ENCODE measurements at places on chromosomes 12 and 14. TPM values are rescaled to one million over a fixed set of nuclear protein-coding genes. Genes with fewer than 3 reads are reported as not detected.

GRCh38 chr14:97824218-97824617, 1027.0 kb downstream of the VRK1 start:
- DNase-seq = no peak

The G2E3 gene
- total RNA-seq = 9.5 TPM

The SMCO3 gene
- not detected for total RNA-seq

DNA sequence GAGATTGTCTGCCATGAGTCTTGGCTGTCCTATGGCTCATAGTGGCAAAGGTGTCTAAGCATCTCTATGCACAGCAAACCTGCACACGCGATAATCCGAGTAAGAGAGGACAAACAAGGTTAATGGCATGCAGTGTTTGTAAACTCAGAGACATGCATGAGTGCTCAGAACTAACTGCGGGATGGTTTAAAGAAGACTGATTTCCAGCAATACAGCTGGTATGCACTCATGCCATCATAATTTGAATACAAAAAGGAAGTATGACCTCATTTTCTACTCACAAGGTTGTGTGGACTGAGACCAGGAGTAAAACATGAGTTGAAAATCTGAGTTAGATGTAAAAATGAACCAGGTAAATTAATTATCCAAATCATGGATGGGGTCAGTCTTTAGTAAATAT, 16.6 kb upstream of the TCP11L2 start:
- DNase-seq = no peak

DNA sequence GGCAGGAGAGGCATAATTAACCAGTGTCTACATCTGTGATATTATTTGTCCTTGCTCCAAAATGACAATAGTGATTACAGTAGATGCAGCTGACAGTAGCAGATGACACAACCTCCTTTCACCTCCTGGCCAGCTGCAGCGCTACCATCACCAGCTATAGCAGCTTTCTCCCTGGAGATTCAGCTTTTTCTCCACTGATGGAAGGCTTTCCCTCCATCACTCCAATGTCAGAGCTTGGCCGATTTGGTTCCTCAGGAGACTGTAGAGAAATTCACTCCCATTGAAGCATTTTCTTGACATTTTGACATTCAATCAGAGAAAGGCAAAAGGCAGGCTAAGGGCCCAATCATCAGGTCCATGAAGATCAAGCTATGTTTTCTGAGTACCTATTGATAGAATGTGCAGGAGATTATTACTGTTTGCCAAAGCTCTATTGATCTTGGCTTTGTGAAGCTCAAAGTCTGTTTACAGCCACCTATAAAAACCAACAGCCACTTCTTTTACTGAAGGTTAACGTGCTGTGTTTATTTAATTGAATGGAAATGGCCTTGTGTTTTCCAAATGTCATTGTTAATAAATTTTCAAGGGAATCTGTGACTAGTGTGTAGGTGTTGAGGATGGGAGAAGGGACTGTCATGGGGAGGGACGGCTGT, 785.1 kb downstream of the DIO2 start:
- DNase-seq = no peak

DNA sequence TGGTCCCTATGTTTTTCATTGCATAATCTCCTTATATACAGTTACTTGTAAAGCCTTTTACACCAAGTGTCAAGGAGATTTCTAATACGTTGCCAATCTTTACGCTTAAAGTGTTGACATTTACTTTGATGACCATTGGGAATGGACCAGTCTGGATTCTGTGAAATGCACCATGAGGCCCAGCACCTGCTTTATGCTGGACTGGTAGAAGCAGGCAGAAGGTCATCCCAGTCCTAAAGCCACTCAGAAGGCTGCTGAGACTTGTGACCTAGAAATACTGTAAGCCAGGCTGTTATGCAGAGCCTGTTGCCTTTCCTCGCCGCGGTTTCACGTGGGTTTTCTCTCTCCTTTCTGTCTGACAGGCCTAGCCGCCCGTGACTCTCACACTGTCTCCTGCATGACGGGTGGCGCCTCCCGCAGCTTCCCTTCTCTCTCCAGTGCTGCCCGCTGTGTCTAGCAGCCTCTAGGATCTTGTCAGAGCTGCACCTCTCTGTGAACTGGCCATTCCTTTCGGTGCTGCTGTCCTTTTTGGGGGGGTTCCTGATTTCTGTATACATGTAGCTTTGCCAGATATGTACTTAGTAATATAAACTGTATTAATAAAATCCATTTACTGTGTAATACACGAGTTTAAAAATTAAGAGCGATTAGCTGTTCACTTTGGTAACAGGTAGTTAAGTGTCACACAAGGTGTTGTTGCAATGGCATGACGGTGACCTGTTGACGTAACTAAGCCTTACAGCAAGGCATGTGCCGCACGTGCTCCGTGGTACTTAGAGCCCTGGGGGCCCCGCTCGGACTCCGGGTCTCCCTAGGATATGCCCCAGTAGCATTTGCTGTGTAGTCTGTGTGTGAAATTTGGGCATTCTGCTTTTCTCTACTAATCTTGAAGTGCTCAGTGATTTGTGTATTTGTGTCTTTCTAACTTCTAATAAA, 29.7 kb downstream of the XRCC3 start:
- no peak for DNase-seq

The RABGGTA gene
- total RNA-seq = 21.6 TPM

DNA sequence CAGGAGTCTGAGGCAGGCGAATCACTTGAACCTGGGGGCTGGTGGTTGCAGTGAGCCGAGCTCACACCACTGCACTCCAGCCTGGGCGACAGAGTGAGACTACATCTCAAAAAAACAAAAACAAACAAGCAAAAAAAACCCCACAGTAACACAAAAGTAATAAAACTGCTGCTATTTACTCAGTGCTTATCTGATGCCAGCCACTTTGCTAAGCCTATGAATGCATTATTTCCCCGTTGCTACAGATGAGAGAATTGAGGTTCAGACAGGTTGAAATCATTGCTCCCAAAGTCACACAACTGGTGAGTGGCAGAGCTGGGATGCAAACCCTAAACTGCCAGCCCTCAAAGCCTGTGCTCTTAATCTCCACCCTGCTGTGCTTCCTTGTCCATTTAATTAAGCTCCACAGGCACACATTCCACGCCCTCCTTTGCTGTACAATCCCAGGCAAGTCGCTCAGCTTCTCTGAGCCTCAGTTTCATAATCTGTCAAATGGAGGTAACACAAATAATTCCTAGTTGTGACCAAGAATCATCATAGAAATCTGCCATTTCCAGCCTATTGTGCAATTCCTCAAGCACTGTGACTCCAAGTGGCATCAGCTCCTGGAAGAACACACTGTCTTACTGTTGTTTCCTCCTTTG, 5.7 kb upstream of the OAS3 start:
- DNase-seq = no peak

DNA sequence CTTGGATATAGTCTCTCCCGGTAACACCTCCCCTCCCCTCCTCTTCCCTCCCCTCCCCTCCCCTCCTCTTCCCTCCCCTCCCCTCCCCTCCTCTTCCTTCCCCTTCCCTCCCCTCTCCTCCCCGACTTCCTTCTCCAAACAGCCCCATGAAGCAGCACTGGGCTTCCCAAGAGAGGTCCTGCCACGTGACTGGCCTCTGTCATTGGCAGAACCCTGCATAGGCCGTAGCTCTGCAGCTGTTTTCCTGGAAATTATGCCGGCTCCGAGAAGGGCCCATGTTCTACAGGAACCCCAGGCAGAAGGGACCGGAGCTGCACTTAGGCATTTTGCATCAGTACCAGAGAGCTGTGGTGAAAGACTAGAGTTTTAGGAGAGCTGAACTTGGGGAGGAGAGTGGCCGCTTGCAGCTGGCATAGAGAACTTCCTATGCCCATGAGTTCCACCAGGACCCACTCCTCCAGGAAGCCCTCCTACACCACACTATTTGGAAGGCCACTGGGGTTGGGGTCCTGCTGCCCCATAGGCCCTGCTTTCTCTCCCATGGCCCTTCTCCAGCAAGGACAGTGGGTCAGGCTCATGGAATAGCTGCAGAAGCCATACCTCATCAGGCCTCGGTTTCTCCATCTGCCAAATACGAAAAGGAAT, 5.1 kb upstream of the TNFAIP2 start:
- peak; percentile 95 for DNase-seq

The PYM1 gene
- total RNA-seq = 29.5 TPM

GRCh38 chr14:49594347-49595091, 4.2 kb upstream of the LRR1 start:
- no peak for DNase-seq

The CELA1 gene
- not detected for total RNA-seq

The GRIP1 gene
- total RNA-seq = 12.5 TPM

- DNase-seq = peak; percentile 98
Observed at GRCh38 chr14:96104469-96105057, 65.4 kb downstream of the C14orf132 start.

- no peak for DNase-seq
Observed at GRCh38 chr14:102231476-102232347, 73.3 kb downstream of the MOK start.

DNA sequence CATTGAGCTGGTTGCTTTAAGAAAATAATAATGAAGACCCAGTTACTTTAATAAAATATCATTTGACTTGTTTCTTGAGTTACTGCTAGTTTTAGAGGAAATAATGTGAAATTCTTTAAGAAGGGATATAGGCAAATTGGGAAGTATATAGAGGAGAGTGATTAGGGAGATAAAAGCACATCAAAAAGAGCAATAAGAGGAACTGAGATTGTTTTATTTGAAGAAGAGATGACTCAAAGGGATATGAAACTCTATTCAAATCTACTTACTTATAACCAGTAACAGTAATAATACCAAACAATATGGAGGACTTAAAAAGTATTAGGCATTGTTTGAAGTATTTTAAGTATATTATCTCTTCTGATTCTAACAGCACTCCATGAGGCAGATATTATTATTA, 37.1 kb downstream of the LRRK2 start:
- no peak for DNase-seq

The SERPINA12 gene
- not detected for total RNA-seq

The ACOT4 gene
- total RNA-seq = 0.57 TPM

GRCh38 chr12:116266631-116267349, 10.7 kb downstream of the MED13L start:
- no peak for DNase-seq

GRCh38 chr12:99916555-99916954, 68.2 kb downstream of the ANKS1B start:
- no peak for DNase-seq

DNA sequence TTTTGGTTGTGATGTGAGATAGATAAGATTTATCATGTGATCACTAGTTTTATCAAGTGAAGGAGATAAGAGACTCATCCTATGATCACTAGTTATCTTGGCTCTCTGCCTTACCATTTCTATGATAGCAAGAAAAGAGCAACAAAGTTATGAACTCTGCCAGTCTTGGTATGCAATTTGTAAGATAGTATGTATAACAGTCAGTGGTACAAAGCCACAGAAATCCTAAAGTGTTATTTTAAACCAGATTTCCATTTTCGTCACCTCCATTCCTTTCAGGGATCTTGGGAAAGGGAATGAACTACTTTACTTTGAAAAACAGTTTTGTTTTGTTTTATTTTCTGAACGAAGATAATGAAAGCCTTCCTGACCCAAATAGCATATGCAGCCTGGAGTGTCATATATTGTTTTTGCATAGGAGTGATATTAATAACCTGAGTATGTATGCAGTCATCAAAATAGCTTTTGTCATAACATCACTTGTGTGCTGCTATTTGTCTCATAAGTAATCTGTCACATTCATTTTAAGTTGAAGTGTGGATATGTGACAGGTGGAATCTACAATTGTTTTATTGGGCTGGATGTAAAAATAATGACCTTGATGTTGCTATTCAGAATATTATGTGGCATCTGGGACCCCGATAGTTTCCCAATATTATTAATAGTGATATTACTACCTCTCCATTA, 35.0 kb downstream of the FLRT2 start:
- DNase-seq = no peak

The CCDC196 gene
- total RNA-seq = not detected

- no peak for DNase-seq
Observed at GRCh38 chr12:121034616-121035305, 4.3 kb downstream of the OASL start.

DNA sequence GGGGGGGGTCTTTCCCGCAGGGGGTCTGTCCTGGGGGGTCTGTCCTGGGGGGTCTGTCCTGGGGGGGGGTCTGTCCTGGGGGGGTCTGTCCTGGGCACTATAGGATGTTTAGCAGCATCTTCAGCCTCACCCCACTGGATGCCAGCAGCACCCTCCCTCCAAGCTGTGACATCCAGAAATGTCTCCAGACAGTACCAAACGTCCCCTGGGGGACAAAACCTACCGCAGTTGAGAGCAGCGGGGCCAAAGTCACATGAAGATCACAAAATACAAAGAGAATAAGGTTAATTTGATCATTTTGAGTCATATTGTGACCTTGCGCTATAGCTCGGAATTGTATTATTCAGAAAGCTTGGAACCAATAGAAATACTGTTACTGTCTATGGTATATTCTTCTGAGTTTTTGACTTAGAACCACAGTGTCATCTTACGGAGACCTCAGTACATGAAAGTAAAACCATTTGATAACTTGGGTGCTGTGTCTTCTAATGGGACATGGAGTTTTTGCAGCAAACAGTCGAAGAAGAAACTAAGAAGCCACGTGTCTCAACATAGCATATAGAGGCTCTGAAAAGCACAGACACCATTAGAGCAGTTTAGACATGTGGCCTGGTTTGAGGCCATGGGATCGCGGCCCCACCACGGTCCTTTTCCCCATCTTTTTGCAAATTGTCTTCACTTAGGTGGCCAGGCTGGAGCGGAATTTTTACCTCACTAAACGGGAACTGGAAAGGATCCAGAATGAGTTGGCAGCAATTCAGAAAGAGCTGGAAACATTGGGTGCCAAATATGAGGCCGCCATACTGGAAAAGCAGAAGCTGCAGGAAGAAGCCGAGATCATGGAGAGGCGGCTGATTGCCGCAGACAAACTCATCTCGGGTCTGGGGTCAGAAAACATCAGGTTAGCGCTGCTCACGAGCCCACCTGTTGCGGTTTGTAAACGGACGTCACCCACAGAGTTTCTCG, 59.9 kb downstream of the CCDC92 start:
- no peak for DNase-seq

DNA sequence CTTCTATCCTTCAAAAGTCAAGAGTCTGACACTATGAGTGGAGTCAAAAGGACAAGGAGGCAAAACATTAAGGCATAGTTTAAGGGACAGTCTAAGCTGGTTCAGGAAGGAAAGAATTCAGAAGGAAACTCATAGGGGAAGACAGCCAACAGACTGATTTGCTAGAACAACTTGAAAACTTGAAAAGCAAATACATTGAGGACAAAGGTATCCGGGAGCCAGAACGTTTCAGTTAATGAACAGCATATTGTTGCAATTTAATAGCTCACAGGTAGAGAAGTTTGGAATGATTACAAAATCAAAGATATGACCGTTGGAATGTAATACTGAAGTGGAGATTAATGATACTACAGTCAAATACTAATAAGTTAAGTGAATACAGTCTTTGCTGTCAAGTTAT, 312.8 kb upstream of the RPL10L start:
- no peak for DNase-seq

The KLRF2 gene
- not detected for total RNA-seq

Measured in esophagus muscularis mucosa (tissue), 4 donors.